ENCODE measurements at places on chromosomes 3 and 15.

DNA sequence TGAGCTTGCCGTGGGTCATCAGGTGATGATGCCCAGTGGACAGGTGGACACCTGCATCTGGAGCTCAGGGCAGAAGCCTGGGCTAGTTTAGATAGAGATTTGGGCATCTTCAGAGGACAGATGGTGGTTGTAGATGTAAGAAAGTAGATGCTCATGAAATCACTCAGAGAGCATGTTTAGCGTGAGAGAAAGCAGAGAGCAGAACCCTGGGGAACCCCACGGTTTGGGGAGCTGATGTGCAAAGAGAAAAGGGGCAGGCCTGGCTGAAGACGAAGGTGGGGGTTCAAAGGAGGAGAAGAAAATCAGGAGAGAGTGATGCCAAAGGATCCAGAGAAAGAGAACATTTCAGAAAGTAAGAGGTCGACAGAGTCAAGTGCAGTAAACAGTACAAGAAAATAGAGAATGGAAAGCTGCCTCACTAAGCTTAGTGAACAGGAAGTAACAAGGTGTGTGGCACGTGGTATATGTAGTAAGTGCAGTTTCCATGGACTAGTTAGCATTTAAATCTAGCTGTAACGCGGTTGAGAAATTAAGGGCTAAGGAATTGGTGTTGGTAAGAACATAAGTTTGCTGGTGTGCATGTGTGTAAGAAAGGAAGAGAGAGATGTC, 13.5 kb downstream of the TIGIT start:
- no peak for DNase-seq

GRCh38 chr3:151133917-151134450, 48.5 kb downstream of the MED12L start:
- no peak for DNase-seq

DNA sequence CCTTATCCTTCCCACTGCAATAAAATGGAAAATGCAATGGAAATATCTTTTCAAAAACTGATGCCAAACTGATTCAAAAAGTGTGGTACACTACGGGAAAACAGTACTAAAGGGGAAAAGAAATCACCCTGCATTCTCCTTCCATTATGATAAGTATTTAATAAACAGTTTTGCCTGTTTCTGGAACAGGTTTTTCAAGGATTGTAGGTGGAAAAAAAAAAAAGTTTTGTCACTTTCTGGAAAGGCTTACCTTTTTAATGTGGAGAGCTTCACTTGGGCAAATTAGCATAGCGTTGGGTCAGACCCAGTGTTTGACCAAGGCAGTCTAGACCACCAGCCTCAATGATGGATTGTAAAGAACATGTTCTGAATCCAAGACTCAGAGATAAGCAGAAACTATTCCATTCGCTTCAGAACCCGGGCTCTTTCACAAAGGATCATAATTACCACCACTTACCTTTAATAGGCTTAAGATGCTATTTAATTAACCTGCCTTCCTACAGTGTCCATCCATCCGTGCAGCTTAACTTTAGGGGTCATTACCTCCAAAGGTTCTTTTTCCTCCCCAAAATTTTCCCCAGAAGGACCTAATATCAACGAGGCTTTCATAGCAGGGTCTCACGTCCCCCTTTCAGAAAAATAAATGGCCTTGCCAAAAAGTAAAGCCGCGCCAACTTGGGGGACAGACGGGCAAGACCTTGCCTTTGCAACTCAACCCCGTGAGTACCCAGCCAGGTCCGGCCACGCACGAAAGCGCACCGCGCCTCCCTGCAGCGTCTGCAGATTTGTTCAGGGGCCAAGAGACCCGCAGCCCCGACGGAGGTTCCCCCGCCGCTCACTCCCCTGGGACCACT, 1.0 kb downstream of the DCBLD2 start:
- no peak for DNase-seq

- DNase-seq = peak; percentile 99
Measured at GRCh38 chr3:194089357-194090177, 46.4 kb upstream of the HES1 start.

DNA sequence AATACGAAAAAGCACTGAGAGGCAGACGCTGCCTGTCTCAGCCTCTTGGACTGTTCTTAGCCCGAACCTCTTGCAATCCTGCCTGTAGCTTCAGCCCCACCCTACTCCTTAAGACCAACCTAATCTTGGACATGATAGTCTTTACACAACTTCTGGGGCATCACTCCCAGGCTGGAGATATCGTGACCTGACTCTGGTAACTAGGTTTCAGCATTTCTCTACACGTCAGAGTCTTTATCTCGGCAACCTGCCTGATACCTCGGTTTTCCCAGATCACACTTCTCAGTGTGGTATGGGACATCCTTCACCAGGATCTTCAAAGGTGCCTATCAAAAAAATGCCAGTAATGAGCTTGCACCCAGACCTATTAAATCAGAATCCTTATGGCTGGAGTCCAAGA, 590.2 kb upstream of the KCNMB2 start:
- no peak for DNase-seq

GRCh38 chr15:64883997-64884511, 27.6 kb upstream of the ANKDD1A start:
- DNase-seq = peak; percentile 94

- peak; percentile 61 for DNase-seq
Measured at GRCh38 chr15:80436511-80437307, 32.5 kb downstream of the ARNT2 start.

DNA sequence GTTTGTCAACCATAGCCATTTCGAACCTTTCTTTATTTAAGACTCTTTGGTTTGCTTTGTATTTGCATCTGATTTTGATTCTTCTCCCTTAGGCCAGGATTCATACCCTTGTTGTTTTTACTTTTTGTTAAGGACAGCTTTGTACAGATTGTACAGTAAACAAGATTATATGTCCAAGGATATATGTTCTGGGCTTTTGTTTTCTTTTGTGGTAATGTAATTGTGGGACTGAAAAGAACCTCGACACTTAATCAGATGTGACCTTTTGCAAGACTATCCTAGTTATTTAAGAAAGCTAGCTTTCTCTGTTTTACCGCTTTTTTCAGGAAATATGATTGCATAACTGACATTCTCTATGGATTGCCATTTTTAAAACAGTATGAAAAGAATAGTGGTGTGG, 67.0 kb upstream of the SAMMSON start:
- no peak for DNase-seq

DNA sequence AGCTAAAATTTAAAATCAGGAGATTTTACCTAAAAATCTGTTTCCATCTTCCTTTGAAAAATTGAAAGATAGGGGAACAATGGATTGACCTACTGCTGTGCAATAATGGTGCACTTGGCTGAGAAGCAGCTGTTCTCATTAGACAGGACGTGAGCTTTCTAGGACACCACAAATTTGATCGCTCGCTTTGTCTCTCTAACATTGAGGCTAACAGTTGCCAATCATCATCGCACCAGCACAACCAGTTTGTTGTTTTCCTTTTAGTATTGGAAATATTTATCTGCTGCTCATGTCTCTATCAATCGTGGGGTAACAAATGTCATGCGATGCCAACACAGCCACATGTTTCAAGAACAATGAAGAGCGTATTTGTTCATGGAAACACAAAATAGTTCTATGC, 228.8 kb upstream of the P2RY1 start:
- DNase-seq = no peak

DNA sequence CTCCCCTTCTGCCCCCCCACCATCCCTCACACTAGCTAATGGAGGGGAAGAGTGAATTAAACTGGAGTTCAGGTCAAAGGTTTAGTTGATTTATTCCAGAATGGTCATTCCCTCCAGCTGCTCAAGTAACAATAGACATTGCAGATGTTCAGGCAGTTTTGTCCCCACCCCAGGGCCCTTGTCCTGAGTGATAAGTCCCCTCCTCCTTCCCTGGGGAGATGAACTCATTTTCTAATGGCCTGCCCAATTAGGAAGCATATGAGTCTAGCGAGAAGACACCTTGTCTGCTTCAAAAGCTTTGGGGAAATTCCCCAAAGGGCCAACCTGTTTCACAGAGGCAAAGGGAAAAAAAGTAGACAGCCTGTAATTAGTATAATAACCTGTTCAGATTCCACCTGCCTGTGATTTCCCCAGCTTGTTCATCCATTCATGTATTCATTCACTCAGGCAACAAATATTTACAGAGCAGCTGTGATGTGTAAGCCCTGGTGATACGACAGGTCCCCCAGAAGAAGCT, 165.3 kb downstream of the SHQ1 start:
- DNase-seq = no peak

DNA sequence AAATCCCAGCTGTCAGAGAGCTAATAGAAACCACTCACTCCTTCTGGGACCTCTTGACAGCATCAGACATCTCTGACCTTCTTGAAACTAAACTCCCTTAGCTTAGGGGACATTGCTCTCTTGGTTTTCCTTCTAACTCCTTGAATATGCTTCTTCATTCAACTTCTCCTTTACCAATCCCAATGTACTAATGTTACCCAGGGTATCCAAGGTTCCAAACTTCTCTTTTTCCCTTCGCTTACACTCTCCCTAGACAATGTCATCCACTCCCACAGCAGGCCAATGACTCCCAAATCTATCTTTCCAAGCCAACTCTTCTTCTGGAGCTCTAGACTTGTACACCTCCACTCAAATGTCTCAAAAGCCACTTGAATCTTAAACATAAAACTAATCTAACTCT, 14.6 kb downstream of the HEXA start:
- DNase-seq = no peak

DNA sequence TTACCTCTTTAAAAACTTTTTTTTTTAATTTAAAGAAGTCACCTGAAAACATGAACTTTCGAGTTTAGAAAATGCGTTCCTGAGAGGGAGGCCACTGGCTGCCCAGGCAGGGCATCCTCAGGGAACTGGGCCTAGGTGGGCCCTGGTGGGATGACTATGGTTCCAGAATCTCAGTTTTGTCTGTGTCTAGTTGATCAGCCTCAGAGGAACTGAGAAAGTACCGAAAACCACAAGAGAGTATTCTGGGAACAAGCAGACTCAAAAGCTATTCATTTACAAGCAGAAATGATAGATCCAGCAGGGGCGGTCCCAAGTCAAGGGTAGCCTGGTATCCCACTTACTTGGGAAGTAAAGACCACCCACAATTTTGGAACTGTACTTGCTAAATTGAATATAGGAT, 10.5 kb downstream of the WWTR1 start:
- no peak for DNase-seq

DNA sequence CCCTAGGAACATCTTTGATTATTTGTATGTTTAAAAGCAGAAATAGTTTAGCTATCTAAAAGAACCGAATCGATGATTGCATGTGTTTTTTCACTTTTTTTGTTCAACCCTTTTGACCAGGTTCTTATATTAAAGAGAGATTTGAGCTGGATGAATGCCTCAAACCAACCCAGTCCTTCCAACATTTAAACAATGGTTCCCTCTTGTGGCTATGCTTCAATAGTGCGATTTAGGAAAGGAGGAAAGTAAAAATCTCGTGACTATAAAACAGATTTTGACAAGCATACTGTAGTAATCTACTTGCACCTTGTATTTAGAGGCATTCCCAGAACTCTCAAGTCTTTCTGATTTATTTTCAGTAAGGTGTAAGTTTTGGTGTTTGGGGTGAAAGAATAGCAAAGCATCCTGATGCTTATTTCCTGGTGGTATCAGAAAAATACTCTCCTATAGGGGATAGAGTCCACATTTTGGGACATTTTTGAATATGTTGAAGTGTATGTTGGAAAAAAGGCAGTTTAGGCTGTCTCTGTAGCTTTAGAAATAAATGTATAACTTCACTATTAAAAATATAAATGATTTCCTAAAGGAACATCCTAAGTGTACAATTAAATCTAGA, 159.6 kb upstream of the KCNH8 start:
- peak; percentile 23 for DNase-seq

- DNase-seq = no peak
Measured at GRCh38 chr3:16841904-16842271, 42.9 kb upstream of the PLCL2 start.

- no peak for DNase-seq
Measured at GRCh38 chr3:127185268-127185667, 7.7 kb upstream of the PRR23E start.

DNA sequence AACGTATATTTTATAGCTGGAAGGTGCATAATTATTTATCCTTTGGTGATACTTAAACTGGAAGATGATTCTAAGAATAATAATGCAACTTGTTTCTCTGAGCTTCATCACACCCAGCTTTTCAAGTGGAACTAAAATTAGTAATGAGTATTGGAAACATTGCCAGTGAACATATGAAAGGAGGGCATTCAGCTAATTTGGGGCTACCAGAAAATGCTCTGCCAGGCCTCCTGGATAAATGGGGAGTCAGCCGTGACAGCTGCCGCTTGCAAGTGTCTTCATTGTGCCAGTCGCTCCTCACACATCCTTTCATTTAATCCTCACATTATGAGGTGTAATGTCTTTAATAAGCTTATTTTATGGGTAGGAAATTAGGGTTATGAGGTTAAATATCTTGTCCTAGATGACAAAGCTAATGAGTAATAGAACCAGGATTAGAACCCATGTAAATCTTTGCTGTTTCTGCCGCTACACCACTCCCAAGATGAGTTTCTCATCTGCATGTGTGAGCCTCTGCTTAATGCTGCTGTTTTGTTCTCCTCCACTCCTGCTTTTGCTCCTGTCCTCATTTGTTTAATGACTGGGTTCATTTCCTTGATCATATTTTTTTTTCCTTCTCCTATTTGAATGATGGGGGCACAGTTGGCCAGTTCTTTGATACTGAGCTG, 155.7 kb downstream of the PLCL2 start:
- no peak for DNase-seq

DNA sequence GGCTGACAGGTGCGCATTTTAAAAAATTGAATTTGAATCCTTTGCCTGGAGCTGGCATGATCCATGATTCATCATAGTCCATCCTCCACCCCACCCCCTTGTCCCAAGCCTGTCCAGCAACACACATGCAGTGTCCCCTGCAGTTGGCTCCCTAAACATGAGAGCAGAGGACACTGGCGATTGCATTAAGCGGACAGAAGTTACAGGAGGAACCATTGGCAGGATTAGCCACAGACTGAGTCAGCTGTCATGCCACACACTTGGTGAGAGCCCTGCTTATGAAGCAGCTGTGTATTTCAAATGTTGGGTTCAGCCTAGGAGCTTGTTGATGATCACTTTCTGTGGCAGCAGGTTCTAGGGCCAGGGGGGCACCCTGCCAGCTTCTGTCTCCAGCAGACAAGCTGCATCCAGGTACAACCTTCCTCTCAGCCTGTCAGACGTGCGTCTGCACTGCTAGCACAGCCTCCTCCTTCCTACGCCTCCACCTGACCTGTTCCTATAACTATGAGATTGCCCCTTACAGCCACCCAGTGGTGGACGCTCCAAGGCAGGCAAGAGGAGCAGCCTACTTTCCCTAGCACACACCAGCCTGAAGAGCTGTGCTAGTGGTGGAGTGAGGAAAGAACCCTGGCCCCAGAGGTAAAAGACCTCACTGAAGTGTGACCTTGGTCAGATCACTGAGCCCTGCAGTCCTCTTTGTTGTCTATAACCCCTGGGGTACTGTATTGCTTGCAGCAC, 121.9 kb downstream of the SLCO3A1 start:
- DNase-seq = no peak

- DNase-seq = no peak
Measured at GRCh38 chr3:13794322-13794721, 85.5 kb downstream of the WNT7A start.

DNA sequence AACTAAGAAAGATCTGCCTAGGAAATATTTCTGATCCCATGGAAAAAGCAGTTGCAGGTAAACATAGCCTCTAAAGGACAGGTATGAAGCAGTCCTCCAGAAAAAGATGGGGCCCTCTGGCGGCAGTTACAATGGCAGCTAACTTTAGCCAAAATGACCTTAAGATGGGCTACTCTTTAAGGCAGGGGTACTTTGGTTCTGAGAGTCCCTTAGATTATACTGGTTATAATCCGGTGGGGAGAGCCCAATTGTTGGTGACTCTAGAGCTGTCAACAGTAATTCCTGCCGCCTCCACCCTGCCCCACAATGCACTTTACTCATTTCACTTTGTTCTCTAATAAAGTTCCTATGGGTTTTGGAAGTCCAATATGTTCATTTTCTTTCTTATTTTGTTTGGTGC, 412.8 kb upstream of the WNT5A start:
- DNase-seq = no peak
